ENCODE measurements at places on chromosomes 4 and X.

DNA sequence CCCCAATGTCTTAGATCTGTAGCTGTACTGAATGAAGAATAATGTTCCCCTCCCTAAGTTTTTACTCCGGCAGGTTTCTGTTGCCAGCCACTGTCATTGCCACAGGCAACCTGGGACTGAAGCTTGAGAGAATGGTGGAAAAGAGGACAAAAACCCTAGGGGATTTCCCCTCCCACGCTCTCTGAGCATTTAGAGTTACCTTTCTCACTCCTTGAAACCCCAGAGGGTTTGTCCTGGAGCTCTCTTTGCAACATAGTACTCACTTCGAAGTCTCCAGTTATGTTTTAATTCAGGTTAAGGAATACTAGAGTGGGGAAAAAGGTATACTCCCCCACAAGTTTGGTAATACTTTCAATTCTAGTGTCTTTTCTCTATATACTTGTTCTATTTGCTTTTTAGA, 31.5 kb downstream of the F8 start:
- DNase-seq, result no peak

DNA sequence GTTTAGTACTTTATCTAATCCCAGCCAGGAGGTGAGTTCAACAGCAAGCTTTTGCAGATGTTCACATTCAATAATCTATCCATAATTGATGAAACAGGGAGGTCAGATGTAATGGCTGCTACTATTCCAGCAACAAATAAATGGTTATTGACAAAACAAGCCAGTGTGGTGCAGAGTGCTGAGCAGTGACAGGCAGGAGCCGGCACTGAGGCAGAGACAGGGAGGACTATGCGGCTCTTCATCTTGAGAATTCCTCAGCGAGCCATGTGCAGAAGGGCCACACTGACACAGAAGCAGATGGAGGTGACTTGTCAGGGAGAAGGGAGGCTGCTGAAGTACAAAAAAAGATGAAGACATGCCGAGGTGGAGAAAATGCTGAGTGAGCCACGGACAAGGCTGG, 98.3 kb downstream of the TTC29 start:
- DNase-seq, result no peak

- DNase-seq, result no peak
Observed at GRCh38 chr4:156766846-156767245, 204.8 kb downstream of the PDGFC start.

GRCh38 chr4:104163820-104164219, 330.9 kb downstream of the CXXC4 start:
- DNase-seq, result no peak

DNA sequence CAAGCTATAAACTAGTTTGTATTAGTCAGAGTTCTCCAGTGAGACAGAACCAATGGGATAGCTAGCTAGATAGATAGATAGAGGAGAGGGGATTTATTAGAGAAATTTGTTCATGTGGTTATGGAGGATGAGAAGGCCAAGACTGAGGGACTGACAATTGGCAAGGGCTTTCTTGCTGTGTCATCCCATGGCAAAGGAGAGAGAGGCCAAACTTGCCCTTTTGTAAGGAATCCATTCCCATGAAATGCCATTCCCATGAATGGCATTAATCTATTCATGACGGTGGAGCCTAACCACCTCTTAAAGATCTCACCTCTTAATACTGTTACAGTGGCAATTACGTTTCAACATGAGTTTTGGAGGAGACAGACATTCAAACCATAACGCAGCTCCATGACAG, 58.1 kb downstream of the LINC00632 start:
- no peak for DNase-seq

- DNase-seq, result no peak
Observed at GRCh38 chr4:10066670-10067651, 45.7 kb upstream of the SLC2A9 start.

Data from NCI-H774 (cell line).